ENCODE measurements at places on chromosomes 2 and 18.

DNA sequence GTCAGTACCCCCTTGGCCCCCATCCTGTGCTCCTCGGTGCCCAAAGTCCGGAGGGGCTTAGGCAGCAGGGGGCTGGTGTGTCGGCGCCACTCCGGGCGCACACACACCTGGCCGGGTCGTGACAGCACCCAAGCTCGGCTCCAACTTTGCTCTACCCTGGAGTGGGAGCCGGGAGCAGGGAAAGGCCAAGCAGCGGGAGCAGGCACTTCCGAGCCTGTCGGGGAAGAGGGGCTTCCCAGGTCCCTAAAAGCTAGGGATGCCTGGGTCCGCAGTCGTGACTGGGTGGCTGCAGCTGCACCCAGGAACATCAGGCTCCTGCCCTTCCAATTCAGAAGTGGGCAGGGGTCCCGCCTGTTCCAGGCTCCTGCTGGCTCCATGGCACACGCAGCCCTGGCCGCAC, 48.4 kb downstream of the PAPOLG start:
- no peak for DNase-seq

DNA sequence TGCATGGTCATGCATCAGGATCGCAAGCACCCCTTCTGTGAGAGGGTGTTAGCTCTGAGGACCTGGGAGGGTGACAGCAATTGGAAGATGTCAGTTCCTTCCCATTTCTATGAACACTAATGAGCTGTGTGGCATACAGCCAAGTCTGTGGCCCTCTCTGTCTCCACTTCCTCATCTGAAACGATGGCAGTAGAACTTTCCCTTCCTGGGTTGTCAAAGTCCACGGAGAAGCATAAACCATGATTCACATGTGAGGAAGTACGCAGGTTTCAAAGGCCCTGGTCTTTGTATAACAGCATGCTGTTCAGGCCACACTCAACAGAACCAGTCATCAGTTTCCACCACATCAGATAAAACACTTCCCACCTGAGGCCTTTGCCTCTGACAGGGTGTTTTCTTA, 167.4 kb upstream of the RAB6C start:
- DNase-seq: peak; percentile 86

GRCh38 chr2:38374984-38375383, 2.1 kb downstream of the ATL2 start:
- DNase-seq: no peak

GRCh38 chr18:11553098-11553940, 56.1 kb upstream of the SLC35G4 start:
- DNase-seq: peak; percentile 16

DNA sequence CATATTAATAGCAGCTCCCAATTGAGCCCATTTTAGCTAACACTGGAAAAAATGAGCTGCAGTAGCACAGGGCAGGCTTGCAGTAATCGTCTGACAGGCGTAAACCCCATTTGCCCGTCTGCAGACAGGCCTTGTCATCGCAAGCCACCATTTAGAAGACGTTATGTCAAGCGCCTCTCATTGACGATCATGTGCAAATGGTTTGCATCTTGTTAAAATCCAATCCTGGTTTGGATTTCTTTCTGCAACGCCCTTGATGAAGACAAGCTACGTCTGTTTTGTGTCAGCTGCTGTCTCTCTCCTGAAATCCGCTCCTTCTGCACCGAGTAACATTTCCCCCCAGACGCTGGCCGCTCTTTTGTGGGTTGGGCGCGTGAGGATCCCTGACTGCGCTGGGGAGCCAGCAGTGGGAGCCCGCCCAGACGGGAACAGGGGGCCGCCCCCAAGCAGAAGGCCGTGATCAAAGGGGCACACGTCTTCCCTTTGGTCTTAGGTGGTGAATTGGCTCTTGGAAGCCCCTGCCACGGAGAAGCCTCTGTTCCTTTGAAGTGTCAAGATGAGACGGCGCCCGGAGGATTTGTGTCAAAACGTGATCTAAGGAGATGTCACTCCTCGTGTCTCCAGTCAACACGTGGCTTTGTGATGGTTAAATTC, 84.2 kb upstream of the GPC1 start:
- no peak for DNase-seq

DNA sequence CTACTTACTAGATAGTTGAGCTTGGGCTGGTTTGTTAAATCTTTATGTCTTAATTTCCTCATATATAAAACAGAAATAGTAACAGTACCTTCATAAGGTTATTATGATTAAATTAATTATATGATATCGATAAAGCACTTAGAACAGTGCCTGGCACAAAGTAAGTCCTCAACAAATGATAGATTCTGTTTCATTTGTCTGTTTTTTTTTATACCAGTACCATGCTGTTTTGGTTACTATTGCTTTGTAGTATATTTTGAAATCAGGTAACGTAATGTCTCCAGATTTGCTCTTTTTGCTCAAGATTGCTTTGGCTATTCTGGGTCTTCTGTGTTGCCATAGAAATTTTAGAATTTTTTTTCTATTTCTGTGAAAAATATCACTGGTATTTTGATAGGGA, 66.3 kb downstream of the DYM start:
- no peak for DNase-seq

DNA sequence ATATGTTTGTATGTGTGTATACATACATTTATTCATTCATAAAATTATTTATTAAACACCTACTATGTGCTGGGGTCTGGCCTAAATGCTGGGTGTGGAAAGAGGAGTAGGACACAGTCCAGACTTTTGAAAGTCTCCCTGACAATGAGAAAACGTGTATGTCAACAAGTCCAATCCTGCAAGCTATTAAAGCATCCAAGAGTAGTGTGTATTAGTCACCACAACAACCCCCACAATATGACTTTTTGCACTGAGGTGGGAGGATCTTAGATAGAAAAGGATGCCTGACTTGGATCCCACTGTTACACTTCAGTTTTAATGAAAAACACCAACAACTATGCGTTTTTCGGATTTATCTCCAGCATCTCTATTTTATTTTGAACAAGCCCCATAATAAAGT, 446.4 kb downstream of the EPHA4 start:
- DNase-seq: no peak

DNA sequence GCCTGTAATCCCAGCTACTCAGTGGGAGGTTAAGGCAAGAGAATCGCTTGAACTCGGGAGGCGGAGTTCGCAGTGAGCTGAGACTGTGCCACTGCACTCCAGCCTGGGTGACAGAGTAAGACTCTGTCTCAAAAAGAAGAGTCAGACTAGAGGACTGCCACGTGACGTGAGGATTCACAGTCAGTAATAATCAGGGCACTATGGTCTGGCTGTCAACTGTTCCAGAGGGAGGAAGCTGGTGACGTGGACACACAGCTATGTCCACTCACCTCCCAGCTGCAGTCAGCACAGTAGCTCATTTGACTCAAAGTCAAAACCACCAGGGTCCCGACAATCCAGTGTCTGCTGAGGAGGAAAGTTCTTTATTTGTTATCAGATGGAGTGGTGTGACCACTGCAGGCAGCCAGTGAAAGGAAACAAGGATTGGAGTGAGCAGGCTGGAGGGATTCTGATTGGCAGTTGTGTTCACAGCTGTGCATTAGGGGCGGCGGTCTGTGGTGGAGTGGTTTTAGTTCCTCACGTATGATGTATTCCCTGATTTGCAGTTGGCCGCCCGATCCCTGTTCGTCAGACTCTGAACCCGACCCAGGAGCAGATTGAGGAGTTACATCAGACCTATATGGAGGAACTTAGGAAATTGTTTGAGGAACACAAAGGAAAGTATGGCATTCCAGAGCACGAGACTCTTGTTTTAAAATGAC, 37.9 kb downstream of the MOGAT1 start:
- DNase-seq: no peak

GRCh38 chr2:54204476-54204875, 51.6 kb downstream of the TSPYL6 start:
- no peak for DNase-seq

DNA sequence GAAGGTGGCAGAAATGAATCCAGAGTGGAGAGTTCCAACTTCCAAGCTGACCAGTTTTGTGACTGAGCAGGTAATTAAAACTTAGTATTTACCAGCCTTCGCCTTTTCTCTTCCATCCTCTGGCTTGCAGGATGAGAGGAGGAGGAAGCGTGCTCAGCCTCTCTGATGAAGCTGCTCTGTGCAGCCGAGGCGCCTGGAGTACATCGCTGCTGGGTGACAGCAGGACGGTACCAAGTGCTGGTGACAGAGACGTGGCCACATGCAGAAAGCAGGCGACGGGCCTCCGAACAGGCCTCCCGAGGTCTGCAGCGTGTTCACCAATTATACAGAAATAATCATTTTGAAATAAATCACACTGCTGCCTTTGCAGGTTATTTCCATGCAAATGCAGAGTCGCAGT, 95.0 kb downstream of the MBP start:
- no peak for DNase-seq

- no peak for DNase-seq
Measured at GRCh38 chr2:25416674-25417073, 74.9 kb upstream of the DNMT3A start.

GRCh38 chr2:209574515-209574914, 150.7 kb downstream of the MAP2 start:
- no peak for DNase-seq

GRCh38 chr2:23120161-23120560, 264.8 kb upstream of the KLHL29 start:
- DNase-seq: no peak

- DNase-seq: no peak
Measured at GRCh38 chr2:56217106-56217505, 33.3 kb downstream of the CCDC85A start.

DNA sequence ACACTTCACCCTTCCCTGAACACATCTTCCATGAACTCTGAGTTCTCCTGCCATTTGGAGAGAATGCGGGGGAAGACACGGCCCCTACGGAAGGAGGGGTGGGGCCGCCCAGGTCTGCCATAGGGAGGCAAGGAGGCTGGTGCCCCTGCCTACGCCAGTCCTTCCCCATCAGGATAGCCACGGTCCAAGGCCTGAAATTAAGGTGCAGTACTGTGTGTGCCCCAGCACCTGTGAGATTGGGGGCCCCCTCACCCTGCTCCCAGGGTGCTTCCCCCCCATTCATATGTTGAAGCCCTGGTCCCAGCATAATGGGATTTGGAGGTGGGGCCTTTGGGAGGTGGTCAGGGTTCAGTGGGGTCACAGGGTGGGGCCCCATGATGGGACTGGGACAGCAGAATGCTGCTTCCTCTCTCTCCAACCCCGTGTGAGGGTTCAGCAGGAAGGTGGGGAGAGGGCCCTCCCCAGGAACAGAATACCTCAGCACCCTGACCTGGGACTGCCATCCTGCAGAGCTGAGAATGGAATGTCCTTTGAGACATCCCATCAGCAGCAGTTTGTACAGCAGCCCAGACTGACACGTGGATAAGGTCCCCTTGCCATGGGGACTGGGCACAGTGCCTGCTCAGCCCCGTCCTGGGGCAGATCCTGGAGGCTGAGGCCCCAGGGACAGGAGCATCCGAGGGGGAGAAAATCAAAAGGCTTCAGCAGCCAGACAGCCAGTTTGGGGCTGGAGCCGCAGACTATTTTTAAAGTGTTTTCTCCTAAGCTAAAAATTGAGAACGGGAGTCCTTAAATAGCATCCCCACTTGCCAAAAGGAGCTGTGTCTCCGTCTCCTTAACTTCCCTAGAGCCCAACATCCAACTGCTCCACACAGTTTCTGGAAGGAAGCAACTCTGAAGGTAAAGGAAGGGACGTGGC, 105.1 kb downstream of the NDUFA10 start:
- no peak for DNase-seq

GRCh38 chr2:128801576-128801975, 482.9 kb upstream of the HS6ST1 start:
- DNase-seq: no peak

DNA sequence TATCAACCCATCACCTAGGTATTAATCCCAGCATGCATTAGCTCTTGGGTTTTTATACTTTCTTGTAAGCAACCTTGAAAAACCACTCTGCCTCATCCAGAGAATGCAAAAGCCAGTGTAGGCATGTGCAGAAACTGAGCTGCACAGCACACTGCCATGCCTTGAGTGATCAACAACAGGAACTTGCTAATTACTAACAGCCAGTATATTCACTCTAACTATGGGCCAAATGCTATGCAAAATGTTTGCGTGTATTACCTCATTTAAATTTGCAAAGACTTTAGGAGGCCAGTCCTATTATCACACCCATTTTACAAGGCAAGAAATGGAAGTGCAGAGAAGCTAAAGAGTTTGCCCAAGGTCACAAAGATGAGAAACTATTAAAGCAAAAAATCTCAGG, 169.8 kb downstream of the PID1 start:
- no peak for DNase-seq

GRCh38 chr18:35466815-35467623, 30.7 kb downstream of the INO80C start:
- DNase-seq: peak; percentile 68

DNA sequence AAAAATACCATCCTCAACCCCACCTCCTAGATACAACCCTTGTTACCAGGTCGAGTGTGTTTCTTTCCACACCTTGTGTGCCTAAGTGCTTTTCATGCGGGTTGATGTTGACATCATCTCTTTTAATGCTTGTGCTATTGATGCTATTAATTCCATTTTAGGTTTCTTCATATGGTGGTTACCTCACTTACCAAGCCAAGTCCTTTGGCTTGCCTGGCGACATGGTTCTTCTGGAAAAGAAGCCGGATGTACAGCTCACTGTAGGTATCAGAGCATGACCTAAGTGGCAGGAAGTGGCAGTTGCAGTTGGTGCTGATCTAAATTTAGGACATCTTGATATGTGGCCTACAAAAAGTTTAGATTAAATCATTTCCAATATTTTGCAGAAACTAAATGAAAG, 149.9 kb upstream of the TTC39C start:
- peak; percentile 20 for DNase-seq

- no peak for DNase-seq
Measured at GRCh38 chr2:220847006-220847405, 725.1 kb downstream of the EPHA4 start.

DNA sequence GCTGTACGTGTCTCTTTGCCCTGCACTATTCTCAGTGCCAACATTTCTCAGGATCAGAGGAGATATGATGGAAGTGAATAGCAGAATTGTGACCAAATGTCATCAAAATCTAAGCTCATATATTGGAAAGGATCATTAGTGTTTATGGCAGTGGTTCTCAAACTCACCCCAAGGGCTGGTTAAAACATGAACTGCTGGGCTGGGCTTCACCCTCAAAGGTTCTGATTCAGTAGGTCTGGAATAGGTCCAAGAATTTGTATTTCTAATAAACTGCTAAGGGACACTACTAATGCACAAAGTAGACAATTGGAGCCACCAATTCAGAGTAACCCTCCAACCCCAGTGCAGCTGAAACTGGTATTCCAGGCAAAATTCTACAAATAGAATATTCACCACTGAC, 317.9 kb upstream of the UBE2E3 start:
- DNase-seq: no peak

- DNase-seq: no peak
Measured at GRCh38 chr2:189426886-189427285, 14.4 kb upstream of the WDR75 start.

DNA sequence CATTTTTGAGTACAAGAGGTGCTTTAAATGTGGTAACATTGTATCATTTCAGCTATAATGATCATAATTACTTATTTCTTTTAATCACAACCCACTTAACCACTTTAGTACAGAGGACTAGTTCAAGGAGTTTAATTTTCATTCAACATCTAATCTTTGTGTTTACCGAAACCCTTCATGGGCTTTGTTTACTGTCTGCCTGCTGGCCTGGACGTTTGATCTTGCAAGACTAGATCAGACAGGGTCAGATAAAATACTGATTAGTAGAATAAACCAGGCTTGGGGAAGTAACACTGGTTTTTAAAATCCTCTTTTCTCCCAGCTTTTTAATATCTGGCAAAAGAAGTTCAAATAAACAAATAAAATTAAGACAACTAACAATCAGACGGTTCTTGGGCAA, 93.6 kb downstream of the SATB2 start:
- no peak for DNase-seq

- no peak for DNase-seq
Measured at GRCh38 chr2:204505488-204505887, 39.8 kb upstream of the PARD3B start.

Data from GF-D8 (cell line).